Motor neuron (in vitro differentiated cells): ENCODE measurements at places on chromosomes 5 and 9. TPM values are rescaled to one million over a fixed set of nuclear protein-coding genes. Genes with fewer than 3 reads are reported as not detected.

The TSSK1B gene
- 0.27 and 0.46 TPM in 2 replicates for total RNA-seq

The PLK2 gene
- 49.0 and 54.4 TPM in 2 replicates for total RNA-seq

The C9 gene
- not detected in 2 replicates for total RNA-seq

The DMGDH gene
- total RNA-seq = 2.1 and 5.3 TPM in 2 replicates

The VLDLR gene
- 18.9 and 19.4 TPM in 2 replicates for total RNA-seq

The ECM2 gene
- total RNA-seq = 0.16 and 0.44 TPM in 2 replicates

The TAF11L10 gene
- 2.3 and 2.8 TPM in 2 replicates for total RNA-seq

The SLC6A18 gene
- not detected in 2 replicates for total RNA-seq
